ENCODE measurements at places on chromosomes 7 and 10.

- peak; percentile 86 for DNase-seq
Measured at GRCh38 chr10:122113161-122113944, 124.4 kb downstream of the TACC2 start.

- peak; percentile 45 for DNase-seq
Measured at GRCh38 chr7:44386139-44386913, 60.9 kb upstream of the CAMK2B start.

DNA sequence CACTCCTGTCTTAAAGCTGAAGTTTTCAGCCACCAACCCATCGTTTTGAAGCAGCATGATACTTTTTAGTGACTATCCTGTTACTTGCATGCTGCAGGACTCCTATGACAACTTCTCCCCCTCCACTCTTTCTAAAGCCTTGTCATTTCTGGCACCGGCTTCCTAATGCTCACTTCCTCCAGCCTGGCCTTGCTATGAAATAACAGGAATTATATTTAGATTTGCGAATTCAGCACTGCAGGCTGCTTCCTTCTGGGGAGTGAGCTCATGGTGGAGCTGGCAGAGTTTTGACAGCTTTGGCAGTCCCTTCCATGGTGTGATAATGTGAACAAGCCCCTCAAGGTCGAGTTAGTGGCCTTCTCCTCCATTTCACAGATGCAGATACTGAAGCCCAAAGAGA, 13.4 kb downstream of the BLNK start:
- DNase-seq = no peak

DNA sequence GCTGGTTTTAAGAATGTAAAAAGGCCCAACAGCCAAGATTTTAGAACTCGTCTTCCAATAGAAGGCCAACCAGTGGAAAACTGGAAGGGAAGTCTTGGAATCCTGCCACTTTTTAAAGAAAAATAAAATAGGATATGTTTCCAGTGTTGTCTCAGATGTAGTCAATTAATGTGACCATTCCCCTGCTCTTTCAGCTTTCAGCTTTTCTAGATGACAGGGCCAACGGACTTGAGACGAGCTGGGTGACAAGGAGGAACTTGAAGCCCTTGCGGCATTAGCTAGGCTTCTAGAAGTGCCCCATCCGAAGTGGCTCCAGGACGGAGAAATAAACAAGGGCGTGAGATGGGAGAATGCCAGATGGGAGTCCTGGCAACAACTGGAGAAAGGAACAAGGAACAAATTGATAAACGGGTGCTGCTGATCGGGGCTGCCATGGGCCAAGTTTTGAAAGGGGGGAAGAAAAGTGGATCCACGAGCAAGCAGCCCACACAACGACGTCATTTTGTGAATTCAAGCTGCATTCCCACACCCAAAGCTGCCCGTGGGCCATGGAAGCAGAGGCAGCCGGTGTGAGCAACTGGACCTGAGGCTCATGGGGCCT, 42.3 kb downstream of the CTBP2 start:
- no peak for DNase-seq

DNA sequence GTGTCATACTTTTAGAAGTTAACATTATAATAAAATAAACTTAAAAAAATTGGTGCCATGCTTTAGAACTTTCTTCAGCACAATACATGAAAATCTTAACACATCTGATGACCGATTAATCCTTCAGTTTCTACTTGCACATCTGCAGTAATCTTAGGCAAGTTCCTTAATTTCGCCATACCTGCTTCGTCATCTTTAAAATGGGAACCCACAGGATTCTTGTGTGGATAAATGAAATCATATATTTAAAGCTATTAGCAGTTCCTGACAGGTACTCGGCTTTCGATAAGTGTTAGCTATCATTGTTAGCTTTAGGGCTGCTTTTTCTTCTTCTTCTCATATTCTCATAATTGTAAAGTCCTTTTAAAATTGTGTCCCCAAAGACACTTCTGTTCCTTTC, 907 bp upstream of the VPS50 start:
- DNase-seq = no peak
